Hematopoietic multipotent progenitor cell (in vitro differentiated cells): ENCODE measurements at places on chromosomes 7 and 10.

- DNase-seq, result no peak
Measured at GRCh38 chr7:81693080-81693479, 76.8 kb downstream of the HGF start.

- DNase-seq, result no peak
Measured at GRCh38 chr7:27936768-27937102, 196.8 kb downstream of the TAX1BP1 start.

DNA sequence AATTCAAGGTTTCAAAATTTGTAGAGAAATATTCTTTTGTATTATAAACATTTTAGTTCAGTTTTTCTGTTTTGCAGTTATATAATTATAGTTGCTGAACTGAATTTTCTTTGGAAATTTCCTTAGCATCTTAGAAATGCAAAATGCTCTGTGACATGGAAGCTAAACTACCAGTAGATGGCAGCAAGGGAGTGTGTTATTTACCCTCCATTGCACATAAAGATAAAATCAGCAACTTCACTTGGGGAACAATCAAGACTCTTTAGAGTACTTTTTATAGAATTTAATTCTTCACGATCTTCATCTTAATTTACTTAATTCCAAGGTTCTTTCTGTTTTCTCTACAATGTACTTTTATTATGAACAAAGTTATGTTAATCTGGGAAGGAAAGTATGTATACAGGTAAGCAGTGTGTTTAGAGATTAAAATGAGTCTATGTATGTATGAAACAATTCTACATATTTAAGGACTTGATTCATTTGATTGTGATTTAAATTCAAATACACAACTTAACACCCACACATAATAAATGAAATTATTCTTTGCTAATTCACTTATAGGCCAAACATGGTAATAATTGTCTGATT is 404.2 kb downstream of the THSD7A start:
- peak; percentile 74 for DNase-seq

- DNase-seq, result no peak
Measured at GRCh38 chr7:125506331-125506730, 576.7 kb upstream of the POT1 start.

DNA sequence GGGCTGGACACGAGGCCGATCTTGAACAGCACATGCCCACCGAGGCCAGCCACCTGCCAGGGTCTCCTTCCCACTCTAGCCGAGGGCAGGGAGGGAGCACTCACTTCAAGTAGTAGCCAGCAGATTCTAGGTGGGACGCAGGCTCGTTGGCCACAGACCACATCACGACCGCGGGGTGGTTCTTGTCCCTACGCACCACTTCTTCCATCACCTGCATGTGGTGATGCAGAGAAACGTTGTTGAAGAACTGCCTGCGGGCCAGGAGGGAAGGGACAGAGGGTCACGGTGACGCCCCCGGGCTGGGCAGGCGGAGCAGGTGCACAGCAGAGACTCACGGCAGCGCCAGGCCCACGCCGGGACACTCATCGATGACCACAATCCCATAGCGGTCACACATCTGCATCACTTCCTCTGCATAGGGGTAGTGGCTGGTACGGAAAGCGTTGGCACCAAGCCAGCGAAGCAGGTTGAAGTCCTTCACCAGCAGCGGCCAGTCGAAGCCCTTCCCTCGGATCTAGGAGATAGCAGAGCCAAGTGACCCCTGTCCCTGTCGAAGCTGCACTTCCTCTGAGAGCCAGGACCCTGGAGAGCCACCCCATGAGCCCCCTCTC is 7.7 kb downstream of the GUSB start:
- no peak for DNase-seq

GRCh38 chr7:30906014-30906413 is 5.6 kb upstream of the AQP1 start:
- DNase-seq, result no peak

- no peak for DNase-seq
Measured at GRCh38 chr7:83201355-83201754, 38.7 kb upstream of the PCLO start.

GRCh38 chr10:100153239-100153825 is 32.5 kb downstream of the ERLIN1 start:
- DNase-seq, result no peak

- no peak for DNase-seq
Measured at GRCh38 chr10:85420501-85421191, 945.9 kb downstream of the GRID1 start.

DNA sequence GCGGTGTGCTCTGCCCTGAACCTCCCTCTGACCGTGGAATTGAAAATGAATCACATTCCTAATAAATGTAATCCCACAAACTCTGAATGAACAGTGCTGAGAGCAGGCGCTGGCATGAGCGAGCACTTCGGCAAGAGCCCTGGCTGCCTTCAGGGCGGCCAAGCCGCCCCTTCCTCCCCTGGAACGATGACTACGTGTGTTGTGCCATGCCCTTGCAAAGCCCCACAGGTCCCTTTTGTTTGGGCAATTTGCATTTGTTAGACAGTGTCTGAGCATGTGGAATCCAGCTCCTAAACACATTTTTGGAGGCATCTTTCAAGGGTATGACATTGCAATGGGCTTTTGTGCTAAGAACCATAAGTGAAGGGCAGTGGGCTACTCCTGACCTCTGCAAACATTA is 95.6 kb upstream of the MKI67 start:
- no peak for DNase-seq
